ENCODE measurements at places on chromosomes 1 and 21.

DNA sequence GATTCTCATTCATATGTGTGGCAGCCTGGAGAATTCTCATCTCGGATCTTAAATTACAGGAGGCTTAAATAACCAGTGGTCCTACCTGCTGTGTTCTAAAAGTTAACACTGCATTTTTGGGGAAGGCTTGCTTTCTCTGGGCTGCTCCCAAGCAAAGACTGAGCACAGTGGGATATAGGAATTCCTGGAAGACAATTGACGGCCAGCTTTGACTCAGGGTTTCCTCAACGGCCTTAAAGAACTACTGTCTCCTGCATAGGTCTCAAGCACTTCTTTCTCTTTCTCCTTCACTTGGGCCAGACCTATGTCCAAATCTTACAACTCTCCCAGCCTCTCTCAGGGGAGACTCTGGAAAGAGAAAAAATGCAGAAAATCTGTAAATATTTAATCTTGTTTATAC lies 1.0 kb upstream of the KRTAP13-3 start:
- no peak for DNase-seq

DNA sequence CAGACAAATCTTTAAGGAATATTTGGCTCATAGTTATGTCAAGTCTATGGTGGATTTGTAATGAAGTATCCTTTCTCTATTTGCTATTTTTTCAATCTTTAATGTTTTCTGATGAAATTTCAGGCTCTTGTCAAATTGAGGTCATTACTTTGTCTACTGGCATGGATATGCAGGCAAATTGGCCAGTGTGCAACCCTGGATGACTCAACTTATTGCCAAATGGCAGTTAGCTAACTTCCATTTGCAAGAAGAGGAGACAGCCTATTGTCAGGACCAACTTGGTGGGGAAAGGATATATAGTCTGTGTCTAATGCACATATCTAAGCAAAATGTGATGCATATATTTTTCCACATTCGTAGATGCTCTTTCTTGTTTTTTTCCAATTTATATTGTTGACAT lies 530.5 kb downstream of the PTBP2 start:
- no peak for DNase-seq

DNA sequence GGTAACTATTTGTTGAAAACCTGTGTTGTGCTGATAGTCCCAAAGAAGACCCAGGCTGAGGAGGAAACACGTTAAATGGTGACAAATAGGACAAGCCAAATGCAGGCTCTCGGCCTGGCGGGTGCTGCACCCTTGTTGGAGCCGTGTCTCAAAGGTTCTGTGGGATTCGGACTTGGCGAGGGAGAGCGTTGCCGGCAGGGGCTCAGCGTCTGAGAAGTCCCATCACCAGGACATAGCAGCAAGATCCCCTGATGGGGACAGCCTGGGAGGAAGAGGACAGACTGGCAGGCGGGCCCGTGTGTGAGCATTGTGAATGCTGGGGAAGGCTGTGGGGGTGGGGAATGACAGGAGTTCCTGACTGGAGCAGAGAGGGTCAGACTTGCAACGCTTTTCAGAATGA lies 142.5 kb downstream of the PGBD5 start:
- no peak for DNase-seq

GRCh38 chr1:61961009-61961408 lies 218.7 kb downstream of the PATJ start:
- no peak for DNase-seq

GRCh38 chr1:19949016-19949415 lies 25.6 kb upstream of the PLA2G2E start:
- DNase-seq, result peak; percentile 78

DNA sequence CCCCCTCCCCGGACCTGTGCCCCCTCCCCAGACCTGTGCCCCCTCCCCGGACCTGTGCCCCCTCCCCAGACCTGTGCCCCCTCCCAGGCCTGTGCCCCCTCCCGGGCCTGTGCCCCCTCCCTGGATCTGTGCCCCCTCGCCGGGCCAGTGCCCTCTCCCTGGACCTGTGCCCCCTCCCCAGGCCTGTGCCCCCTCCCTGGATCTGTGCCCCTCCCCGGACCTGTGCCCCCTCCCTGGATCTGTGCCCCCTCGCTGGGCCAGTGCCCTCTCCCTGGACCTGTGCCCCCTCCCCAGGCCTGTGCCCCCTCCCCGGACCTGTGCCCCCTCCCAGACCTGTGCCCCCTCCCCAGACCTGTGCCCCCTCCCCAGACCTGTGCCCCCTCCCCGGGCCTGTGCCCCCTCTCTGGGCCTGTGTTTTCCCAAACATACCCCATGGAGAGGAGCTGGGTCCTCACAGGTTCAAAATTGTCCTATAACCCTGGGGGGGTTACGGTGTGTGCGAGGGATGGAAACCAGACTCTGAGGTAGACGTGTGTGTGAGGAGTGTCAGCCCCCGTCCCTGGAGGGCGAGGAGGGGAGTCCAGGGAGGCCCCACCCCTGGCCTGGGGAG lies 47.6 kb upstream of the POFUT2 start:
- peak; percentile 32 for DNase-seq

GRCh38 chr1:185880330-185880729 lies 146.1 kb downstream of the HMCN1 start:
- DNase-seq, result no peak

GRCh38 chr1:183180218-183180617 lies 5.8 kb upstream of the LAMC2 start:
- no peak for DNase-seq

- DNase-seq, result no peak
Measured at GRCh38 chr1:11929849-11930248, 3.6 kb upstream of the KIAA2013 start.

GRCh38 chr1:94258873-94259331 lies 21.5 kb upstream of the ARHGAP29 start:
- DNase-seq, result peak; percentile 79

DNA sequence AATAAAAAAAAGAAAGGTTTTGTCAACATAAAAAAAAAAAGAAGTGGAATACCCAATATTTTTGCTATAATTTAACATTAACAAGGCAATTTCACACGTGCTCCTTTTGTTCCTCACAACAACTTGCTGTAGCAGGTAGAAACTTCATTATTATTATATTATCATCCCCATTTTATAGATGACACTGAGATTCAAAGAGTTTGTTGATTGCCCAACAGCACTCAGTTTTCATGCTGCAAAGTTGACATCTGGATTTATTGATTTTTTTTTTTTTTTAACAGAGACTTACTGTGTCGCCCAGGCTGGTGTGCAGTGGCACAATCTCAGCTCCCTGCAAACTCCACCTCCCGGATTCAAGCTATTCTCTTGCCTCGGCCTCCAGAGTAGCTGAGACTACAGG lies 8.9 kb upstream of the ESRRG start:
- no peak for DNase-seq

- DNase-seq, result no peak
Measured at GRCh38 chr1:74053407-74053806, 144.6 kb downstream of the LRRIQ3 start.
